ENCODE measurements at places on chromosomes 1 and 21. TPM values are rescaled to one million over a fixed set of nuclear protein-coding genes. Genes with fewer than 3 reads are reported as not detected.

Gene GPR25
- total RNA-seq, result not detected

Gene PCP4
- total RNA-seq, result not detected

Gene LCE1B
- not detected for total RNA-seq

DNA sequence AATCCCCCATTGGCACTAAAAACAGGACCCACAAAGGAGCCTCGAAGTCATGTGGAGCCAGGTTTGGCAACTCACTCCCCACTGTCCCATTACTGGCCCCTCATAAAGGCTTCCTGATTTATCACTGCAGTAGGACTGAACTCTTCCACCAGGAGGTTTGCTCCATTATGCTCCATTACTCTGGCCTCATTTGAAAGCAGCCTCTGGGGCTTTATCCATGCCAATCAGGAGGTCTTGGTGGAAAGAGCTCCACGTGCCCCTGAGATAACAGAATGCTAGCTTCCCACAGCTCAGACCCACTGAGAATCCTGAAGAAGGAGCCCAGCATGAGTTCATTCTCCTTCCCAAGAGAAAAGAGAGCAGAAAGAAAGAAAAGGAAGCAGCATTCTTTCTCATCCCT lies 76.4 kb downstream of the HIVEP3 start:
- no peak for DNase-seq

DNA sequence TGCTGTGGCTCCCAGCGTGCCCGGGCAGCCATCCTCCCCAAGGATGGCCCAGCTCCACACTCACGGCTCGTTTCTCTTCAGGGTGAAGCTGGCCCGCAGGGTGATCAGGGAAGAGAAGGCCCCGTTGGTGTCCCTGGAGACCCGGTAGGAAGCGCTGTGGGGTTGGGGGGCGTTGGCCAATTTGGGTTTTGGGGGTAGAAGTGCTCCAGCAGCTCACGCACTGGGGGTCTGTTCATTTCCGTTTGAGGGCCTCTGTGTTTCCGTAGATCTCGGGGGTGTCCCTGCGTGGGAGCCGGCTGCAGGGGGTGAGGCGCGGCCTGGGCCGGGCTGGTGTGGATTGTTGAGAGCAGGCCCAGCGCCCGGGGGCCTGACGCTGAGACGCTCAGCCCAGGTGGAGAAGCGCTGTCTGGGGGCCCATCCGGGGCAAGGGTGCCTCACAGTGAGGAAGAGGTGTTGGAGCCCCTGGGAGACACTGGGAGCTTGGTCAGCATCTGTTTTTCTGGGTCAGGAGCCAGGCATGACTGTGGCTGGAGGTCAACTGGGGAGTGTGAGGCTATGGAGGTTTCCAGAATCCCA lies 12.6 kb downstream of the COL6A1 start:
- no peak for DNase-seq

DNA sequence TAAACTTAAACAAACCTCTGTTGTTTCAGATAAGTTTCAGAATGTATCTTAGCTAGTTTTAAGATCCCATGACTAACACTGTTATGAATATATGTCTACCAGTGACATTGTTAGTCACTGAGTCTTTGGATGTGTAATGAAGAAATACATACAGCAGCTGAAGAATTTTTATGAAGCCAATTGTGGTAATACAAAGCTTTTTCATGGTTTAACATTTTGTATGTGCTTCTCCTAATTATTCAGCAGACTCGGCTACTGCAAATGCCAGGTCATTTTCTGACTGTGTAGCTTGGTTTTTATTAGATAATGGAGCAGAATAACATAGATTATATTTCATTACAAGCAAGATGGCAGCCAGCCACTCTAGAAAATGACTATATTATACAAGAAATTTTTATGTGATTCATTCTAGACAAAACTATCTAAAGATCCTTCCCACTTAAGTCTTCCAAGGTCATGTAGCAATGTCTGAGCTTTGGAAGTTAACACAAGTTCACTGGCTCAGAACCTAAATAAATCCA lies 147.8 kb downstream of the TNFSF18 start:
- no peak for DNase-seq

Gene TNFSF18
- total RNA-seq, result not detected
